Activated T-cell treated with anti-CD3 and anti-CD28 coated beads, Interleukin-2, amount 50 U/mL, for 4 hours (primary cell): ENCODE measurements at places on chromosomes 3 and 15. TPM values are rescaled to one million over a fixed set of nuclear protein-coding genes. Genes with fewer than 3 reads are reported as not detected.

Gene TMEM39A
- 53.2 TPM for total RNA-seq

Gene NR2E3
- total RNA-seq: not detected

Gene ZNF501
- 2.5 TPM for total RNA-seq

Gene TM4SF18
- not detected for total RNA-seq

Gene AGBL1
- total RNA-seq: not detected

Gene KCNMB3
- not detected for total RNA-seq

Gene GOLGA6D
- not detected for total RNA-seq

Gene ANKRD63
- not detected for total RNA-seq

Gene OXNAD1
- 24.8 TPM for total RNA-seq

Gene TMEM207
- not detected for total RNA-seq

Gene PRTG
- not detected for total RNA-seq

Gene FAM107A
- total RNA-seq: not detected

Gene CPN2
- total RNA-seq: 0.08 TPM

Gene B4GALT4
- 14.2 TPM for total RNA-seq

Gene KBTBD13
- total RNA-seq: not detected

Gene ZMYND10
- total RNA-seq: 0.96 TPM

Gene CHRM5
- total RNA-seq: not detected

Gene FMN1
- total RNA-seq: 0.14 TPM

Gene RGMA
- total RNA-seq: not detected

Gene PLSCR2
- total RNA-seq: 0.26 TPM

Gene CKMT1A
- not detected for total RNA-seq

Gene STT3B
- 113 TPM for total RNA-seq

Gene KBTBD12
- total RNA-seq: not detected

Gene SLC28A2
- not detected for total RNA-seq

Gene GRIP2
- total RNA-seq: not detected

Gene CYP1A2
- 0.08 TPM for total RNA-seq

Gene TIMP4
- 0.18 TPM for total RNA-seq

Gene CP
- total RNA-seq: 0.43 TPM

Gene OSBPL10
- 7.0 TPM for total RNA-seq

Gene PAK6
- 0.84 TPM for total RNA-seq

Gene TTBK2
- total RNA-seq: 7.1 TPM

Gene SNX4
- total RNA-seq: 38.3 TPM

Gene ITPKA
- total RNA-seq: 0.20 TPM

Gene FETUB
- not detected for total RNA-seq

Gene CPLX3
- total RNA-seq: not detected

Gene TIPIN
- 63.8 TPM for total RNA-seq

Gene SEMA3G
- total RNA-seq: 0.08 TPM

Gene ECE2
- total RNA-seq: not detected

Gene BNC1
- total RNA-seq: not detected

Gene GP5
- total RNA-seq: 0.08 TPM

Gene TGM4
- not detected for total RNA-seq

Gene EOGT
- 10.4 TPM for total RNA-seq

Gene ARID3B
- total RNA-seq: 21.8 TPM

Gene LMAN1L
- 0.40 TPM for total RNA-seq

Gene LRRC15
- not detected for total RNA-seq

Gene RLBP1
- not detected for total RNA-seq

Gene PLS1
- total RNA-seq: 3.8 TPM

Gene LDHAL6B
- total RNA-seq: not detected

Gene NR1I2
- total RNA-seq: 0.76 TPM

Gene NOX5
- total RNA-seq: not detected

Gene TIGIT
- total RNA-seq: 22.6 TPM

Gene CCR4
- total RNA-seq: 131 TPM

Gene CATSPER2
- 5.4 TPM for total RNA-seq

Gene CTDSPL
- 1.3 TPM for total RNA-seq

Gene WDR53
- 21.5 TPM for total RNA-seq

Gene SHC4
- 2.2 TPM for total RNA-seq

Gene CADM2
- total RNA-seq: not detected
